ENCODE measurements at places on chromosomes 7 and 10.

DNA sequence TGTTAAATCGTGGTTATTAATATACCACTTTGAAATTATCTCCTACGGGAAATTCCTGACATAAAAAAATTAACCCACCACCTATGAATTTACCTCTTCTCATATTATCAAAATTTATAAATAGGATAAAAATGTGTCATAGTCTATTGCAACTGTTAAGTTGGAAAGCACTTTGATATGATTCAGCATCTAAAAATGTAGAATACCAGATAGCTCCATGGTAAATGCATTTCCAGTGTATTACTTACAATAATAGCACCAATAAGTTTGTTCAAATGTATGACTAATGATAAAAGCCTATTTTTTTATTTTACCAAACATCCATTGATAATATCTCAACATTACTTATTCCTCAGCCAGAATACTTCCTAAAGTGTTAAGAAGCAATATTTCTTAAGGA, 13.6 kb upstream of the KCND2 start:
- DNase-seq = no peak

DNA sequence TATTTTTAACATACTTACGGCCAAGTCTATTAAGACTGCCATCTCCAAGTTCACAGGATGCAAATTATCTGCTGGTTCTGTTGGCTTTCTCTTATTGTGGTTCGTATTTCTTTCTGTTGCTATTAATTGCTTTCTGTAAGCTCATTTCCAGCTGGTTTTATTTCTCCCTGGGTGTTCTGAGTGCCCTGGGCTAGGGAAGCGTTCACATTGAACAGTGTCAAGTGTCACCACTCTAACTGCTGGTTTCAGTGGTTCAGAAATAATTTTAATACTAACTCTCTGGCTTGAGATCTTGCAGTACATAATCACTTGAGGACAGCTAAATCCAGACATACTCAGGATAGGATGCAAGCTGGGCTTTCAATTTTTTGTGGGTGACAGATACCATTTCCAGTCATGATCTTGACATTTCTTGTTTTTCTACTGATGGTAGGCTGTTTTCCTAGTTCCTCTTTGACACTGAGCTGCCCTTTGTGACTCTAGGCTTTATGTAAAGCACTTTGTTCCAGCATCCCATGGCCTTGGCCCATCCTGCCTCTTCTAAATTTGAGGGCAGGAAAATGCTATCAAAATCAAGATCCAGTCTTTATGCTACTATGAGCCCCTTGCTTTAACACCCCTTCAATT, 117.6 kb downstream of the SNX13 start:
- no peak for DNase-seq

DNA sequence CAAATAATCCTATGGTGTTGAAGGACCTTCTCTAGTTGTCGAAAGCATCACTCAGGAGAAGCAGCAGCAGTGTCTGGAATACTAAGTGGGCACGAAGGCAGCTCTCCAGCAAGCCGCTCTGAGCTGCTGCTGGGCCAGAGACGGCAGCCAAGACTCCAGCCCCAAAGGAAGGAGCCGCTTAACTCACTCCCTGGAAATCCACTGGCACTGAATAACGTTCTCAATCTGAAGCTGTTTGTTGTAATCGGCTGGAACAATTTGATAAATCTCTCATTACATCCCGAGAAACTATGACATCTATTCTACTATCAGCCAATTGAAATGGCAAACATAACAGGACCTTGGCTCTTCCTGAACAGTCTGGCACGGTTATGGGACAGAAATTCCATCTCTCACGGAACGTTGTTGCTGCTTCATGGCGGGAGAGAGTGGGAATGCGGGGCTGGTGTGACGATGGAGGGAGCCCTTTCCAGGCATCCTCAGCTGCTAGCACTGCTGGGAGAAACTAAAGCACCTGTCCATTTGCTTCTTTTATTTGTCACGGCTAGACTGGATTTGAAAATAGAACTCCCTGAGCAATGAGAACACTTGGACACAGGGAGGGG, 331.5 kb upstream of the RNF32 start:
- DNase-seq = no peak

DNA sequence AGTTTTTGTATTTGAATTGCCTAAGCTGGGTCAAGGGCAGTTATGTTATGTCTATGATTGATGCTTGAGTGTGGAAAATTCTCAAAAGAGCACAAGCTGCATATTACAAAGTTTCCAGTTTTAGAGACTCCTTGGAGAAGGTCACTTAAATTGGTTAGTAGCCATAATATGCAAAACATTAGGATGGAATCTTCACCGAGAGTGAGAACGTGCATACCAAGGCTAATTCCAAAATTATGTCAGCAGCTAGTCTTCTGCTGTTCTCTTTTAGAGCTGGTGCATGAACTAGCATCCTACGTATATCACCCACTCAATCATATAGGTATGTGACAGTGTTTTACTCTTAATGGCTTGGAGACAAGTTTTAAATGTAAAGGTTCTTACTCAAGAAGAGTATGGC, 49.2 kb downstream of the MKX start:
- no peak for DNase-seq

GRCh38 chr10:932589-932988, 1.1 kb upstream of the LARP4B start:
- no peak for DNase-seq

DNA sequence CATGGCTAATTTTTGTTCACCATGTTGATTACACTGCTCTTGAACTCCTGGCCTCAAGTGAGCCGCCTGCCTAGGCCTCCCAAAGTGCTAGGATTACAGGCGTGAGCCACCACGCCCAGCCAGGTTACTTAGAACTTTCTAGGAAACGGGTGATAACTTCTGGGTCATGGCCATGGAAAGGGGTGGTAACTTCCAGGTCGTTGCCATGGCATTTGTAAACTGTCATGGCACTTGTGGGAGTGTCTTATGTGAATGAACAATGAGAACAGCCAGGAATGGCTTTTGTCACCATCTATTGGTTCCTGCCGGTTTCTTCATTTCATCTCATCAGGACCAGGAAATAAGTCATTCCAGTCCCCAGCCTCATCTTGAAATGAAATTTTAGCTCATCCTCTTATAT, 120.9 kb downstream of the SLC16A9 start:
- no peak for DNase-seq

GRCh38 chr10:11337516-11337915, 273.9 kb downstream of the USP6NL start:
- no peak for DNase-seq

GRCh38 chr7:155860840-155861479, 48.7 kb upstream of the SHH start:
- DNase-seq = no peak

DNA sequence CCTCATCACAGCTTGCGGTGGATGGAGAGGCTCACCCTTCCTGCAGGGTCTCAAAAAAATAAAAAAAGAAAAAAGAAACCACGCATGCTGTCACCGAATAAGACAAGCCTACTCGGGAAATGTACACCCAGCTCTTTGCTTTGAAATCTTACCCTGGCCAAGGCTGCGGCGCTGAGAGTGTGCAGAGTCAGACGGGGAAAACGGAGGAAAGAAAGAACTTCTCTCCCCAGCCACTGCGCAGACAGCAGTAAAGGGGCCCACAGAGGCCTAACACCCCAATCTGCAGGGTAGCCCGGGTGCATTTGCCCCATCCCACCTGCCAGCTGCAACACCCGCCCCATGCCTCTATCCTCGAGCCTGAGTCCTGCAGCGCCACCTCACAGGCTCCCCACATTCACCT, 14.8 kb downstream of the SLIT1 start:
- DNase-seq = no peak
